T-helper 9 cell (primary cell): ENCODE measurements at places on chromosomes 1 and 21.

DNA sequence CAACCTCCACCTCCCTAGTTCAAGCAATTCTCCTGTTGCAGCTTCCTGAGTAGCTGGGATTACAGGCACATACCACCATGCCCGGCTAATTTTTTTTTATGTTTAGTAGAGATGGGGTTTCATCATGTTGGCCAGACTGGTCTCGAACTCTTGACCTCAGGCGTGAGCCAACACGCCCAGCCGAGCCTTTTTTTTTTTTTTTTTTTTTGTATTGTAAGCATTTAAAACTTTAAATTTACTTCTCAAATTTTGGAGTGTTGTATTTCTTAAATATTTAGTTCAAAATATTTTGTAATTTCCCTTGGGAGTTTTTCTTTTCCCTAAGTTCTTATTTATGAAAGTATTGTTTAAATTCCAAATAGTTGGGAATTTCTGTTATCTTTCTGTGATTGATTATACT is 9.2 kb upstream of the SCAF4 start:
- no peak for DNase-seq

GRCh38 chr1:206890125-206891060 is 6.8 kb upstream of the IL24 start:
- DNase-seq = no peak

GRCh38 chr21:31201548-31201947 is 142.5 kb downstream of the TIAM1 start:
- no peak for DNase-seq

GRCh38 chr1:237394281-237394680 is 352.3 kb downstream of the RYR2 start:
- no peak for DNase-seq

DNA sequence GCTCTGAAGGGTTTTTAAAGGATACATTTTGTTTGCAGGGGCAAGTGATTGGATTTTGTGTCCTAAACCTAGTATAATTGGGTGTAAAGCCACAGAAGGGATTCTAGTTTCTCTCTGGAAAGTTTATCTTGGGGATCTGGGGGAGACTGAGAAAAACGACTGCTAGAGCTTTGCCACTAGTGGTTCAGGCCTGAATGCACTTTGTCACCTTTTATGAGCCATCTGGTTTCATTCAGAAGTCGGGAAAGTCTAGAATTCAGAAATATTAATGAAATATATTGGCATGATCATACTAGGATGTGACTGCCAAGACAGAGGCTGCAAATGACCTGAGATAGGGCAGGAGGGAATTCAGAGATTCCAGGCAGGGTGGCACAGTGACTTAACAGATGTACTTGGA is 111.5 kb upstream of the KCNK2 start:
- no peak for DNase-seq

DNA sequence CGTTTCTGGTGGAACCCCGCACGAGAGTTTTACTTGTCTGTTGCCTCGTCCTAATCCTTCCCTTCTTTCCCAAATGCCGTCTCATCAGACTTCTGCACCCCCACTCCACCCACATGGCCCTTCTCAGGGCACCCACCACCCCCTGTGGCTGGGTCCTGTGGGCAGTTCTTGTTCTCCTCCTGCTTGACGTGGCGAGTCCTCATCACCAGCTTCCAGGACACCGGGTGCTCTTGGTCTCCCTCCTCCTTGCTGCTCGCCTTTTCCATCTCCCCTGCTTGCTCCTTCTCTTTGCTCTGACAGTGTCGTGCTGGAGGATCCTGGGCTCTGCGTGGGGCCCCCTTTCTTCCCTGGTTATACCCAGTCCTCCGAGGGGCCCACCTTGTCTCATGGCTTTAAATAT is 51.8 kb downstream of the B3GALT5 start:
- DNase-seq = no peak

DNA sequence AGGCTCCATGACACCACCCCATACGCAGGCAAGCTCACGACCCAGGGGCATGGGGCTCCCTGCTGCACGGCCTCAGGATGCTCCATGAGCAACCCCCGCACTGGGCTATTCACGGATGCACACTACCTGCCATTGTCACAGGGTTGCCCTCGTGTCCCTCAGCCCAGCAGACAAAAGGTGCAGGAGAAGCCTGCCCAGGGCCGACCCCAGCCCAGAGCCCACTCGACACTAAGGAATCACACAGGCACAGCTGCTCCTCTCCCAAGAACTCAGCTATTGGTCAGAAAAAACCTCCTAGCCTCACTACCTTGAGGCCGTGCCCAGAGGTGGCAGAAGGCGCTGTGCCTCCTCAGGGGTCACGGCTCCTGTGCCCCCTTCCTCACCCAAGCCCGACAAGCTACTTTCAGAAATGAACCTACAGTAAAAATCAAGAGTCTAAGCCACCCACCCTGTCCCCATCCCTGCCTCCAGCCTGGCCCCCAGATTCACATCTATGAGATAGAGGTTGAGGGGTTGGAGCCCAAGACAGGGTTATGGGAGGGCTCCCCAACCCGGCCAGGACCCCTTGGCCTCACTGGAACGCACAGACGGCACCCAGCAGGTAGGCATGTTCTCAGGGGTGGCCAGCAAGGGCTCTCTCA is 6.4 kb upstream of the SPATC1L start:
- DNase-seq = no peak
